Non-pigmented ciliary epithelial cell (primary cell): ENCODE measurements at places on chromosomes 11 and 22.

- no peak for DNase-seq
Observed at GRCh38 chr11:124470561-124471227, 25.2 kb upstream of the OR8B8 start.

GRCh38 chr22:46996595-46997310, 234.3 kb downstream of the TBC1D22A start:
- DNase-seq: no peak

DNA sequence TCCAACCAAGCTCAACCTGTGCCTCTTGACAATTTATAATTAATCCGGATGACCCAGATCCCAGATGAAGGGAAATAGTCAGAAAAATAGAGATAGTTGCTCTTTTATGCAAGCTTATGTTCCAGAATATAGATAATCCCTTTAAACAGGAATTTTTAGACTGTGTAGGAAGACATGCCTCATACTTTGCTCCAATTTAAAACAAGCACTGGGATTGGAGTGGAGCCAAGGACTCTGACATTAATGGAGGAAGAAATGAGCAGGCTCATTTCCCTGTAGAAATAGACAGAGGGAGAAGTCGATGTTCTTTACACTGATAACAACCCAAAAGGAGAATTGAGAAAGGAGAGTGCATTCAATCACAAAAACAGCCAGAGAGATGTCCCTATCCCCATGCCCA, 70.1 kb upstream of the LRRC55 start:
- no peak for DNase-seq

DNA sequence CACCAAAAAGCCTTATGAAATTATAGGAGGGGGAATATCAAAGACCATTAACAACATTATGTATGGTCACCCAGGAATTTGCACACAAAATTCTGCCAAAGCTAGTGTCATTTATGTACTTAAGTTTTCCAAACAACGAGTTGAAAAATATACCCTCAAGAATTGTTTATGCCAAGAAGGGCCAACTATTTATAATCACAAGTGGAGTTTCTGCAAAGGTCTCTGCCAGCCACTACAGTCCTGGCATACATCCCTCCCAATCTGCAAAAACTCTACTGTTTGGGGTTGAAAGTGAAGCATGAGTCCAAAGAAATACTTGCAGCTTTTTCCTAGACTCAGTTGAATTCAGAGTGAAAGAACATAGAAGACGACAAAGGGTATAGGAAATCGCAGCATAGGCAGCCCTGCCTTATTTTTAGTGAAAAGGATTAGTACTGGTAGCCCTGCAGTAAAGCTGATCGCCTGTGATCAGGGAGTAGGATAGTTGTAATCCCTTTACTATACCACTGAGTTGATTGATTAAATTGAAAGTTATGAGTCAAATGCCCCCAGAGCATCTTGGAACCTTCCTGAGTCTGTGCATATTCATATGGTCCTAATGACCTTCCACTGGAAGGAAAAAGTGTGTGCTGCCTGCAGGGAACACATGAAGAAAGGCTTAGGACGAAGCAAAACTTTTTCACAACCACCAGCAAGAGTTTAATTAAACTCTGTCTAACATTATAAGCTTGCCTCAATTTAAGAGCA, 144.0 kb downstream of the SPON1 start:
- no peak for DNase-seq

DNA sequence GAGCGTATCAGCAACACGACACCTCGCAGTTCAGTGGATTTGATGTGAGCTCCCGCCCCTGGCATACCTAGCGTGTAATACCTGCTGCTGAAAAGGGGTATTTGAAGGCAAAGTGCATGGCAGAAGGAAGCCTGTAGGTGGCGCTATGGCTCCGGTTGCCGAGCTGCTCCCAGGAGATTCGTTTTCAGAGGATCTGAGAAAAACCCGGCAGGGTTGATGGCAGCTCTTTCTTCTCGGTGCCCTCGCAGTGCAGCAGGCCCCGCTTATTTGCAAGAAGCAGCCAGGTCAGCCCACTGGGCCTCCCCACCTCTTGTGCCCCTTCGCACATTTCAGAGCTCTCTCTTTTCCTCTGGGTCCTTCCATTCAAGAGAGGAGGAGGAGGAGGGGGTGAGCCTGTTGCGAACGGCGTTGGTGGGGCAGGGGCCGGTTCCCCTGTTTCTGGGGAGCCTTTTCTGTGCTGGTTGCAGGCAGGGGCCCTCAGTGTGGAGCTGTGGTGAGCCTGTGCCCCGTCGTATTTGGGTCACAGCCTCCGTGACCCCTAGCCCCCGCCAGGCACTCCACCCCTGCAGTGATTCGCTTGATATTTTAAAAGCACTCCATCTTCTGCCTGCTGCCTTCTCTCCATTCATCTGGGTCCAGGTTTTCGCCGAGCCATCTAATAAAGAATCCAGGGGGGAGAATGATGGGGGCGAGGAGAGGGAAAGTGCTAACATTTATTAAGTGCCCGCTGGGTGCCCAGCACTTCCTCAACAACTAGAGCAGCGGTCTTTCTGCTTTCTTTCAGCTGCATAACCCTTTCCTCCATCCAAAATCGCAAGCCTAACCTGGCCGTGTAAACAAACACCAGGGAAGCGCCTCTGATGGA, 85.3 kb upstream of the SYT13 start:
- no peak for DNase-seq

DNA sequence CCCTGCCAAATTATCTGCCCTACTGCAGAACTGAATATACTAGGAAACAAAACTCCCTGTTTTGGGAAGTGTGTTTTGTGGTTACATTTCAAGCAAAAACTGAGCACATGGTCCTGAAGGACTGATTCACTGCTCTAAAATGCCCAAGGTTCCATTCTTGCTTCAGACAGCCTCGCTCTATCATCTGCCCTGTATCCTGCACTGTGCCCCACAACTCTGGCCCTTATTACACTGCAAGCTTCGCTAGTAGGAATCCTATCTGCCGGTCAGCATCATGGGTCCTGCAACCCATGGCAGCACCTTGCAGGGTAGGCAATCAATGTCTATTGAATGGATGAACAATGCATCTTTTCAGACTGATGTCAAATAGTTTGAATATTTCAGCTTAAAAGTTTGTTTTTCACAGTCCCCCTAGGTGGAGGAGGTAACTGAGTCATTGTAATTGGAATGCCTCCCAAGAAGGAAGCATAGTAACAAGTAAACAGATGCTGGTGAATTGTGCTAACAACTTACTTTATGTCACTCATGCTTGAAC, 21.3 kb downstream of the LAYN start:
- DNase-seq: peak; percentile 44

DNA sequence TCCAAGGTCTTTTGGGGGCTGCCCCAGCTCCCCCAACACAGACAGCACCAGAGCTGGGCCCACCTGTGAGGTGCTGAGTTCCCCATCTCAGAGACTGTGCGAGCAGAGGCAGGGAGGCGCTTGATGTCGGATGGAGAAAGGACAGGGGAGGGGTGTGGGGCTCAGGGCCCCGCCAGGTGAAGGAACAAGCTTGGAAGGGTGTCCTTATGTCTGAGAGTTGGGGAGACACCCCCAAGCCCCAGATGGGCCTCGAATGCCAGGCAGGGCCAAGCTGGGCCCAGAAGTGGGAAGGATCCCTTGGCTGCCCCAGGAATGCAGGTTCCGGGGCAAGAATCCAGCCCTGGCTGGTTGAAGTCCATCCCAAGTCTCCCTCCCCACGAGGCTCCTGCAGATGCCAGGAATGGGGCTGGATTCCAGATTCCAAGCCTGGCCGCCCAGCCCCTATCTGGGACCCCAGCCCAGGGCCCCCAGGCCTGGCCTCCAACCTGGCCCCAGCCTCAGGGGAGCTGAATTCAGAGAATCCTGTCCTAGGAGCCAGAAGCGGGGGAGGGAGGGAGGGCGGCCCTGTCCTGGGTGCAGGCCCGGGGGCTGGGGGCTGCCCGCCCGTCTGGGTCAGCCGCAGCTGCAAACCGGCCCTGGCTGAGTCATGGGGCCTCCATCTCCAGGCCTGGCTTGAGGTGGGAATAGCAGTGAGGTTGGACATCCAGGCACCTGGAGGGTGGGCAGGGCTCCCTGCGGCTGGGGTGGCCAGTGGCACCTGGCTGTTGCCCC, 50.9 kb downstream of the CDKN1C start:
- no peak for DNase-seq

DNA sequence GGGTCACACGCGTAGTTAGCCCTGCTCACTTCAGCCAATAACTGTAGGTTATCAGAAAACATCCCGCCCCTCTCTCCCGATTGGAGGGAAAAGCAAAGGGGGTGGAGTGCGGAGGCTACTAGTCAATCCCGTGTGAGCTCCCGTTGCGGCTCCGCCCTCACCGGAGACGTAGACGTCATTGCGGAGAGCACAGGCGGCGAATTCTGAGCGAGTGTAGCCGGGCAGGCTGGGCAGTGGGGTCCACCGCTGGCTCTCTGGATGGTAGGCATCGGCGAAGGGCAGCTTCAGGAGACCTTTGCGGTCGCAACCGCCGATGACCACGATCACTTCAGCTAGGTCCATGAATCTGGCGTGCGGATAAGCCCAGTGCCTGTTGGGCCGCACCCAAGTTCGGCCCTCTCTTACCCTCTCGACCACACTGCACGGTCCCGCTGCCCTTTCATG, 4.7 kb downstream of the KLHL35 start:
- peak; percentile 70 for DNase-seq

- no peak for DNase-seq
Observed at GRCh38 chr11:121091492-121092152, 9.4 kb upstream of the TECTA start.

DNA sequence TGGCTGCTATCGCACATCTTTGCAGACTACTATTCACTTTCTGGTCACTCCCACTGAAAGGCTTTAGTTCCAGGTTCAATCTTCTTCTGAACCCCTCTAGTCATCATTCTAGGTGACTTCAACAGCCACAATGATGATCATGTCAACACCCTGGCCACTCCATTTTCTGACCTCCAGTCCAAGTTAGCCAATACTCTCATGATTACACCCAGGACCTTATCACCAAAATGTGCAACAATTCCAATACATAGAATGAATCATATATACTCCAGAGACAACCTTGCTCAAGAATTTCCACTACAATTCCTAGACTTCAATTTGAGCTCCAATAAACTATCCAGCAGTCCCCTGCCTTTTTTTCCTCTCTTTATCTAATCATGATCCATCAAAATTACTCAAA, 70.7 kb downstream of the PAK1 start:
- no peak for DNase-seq

DNA sequence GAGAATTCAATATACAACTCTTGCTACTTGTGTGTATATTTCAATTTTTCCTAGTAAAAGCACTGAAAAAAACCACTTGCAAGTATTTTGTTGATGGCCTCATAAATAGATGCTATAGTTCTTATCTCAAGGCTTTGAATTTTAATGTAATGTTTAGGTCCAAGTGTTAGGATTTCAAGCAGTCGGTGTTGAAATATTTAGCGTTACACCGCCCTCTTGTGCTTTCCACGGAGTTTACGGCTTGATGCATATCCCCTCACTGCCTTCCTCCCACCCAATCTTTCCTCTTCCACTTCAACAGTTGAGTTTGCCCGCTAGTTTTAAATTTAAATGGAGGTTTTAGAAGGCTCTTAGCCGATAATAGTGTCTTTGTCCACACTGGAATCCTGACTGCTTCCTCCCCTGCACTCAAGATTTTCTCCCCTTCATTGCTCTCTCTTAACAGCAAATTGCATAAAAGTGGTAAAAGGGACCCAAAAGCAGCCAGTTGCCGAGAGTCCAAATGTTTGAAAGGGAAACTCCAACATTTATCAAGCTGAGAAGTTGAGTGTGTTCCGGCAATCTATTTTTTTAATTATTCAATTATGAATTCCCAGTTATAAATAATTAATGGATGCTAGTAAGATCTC, 25.9 kb upstream of the HTATIP2 start:
- no peak for DNase-seq

DNA sequence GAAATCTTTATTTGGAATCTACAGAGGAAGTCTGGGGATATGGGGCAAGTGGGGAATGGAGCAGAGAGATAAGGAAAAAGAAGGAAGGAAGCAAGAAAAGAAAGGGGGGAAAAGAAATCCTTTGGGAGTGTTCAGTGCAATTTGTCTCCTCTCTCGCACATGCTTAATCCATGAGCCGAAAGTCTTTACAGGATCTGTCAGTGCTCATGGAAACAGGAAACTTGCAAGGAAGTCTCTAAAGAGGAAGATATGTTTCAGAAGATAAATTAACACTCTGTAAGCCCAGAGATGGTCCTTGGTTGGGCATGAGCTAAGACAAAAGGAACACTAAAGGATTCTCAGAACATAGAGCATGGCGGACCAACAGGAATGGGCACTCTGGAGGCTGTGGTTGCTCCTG, 47.9 kb upstream of the FLI1 start:
- no peak for DNase-seq

DNA sequence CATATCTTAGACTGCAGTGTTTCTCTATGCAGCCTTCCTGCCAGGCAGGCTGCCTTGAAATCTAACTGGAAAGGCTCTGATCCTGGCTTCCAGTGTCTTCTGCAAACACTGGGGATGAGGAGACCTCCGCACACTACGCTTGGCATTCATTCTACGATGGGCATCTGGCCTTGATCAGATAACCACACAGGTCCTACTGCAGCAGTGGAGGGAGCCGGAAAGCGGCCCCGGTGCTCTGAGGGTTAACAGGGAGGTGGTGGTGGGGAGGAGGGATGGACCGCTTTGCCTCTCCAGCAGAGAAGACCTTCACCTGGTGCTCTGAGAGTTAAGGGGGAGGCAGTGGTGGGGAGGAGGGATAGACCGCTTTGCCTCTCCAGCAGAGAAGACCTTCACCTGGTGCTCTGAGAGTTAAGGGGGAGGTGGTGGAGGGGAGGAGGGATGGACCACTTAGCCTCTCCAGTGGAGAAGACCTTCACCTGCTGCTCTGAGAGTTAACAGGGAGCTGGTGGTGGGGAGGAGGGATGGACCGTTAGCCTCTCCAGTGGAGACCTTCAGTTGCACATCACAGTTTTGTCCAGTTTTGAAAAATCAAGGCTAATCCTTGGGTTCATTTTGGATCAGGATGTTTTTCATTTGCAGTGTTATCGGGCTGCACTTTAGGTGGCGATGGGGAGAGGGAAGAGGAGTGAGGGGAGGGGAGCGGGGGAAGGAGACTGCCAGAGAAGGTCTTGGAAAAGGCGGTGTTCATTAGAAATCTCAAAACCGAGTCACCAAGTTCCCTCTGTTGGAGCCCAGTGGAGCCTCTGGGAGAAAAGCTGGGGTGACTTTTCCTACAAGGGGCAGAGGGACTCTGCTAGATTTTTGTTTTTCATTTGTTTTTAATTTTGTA, 5.6 kb downstream of the GAL start:
- DNase-seq: no peak

GRCh38 chr11:39683951-39684554, 1775.4 kb downstream of the LRRC4C start:
- DNase-seq: no peak

- no peak for DNase-seq
Observed at GRCh38 chr11:63146581-63146980, 2.6 kb upstream of the SLC22A24 start.

GRCh38 chr22:33124471-33124870, 66.3 kb upstream of the SYN3 start:
- DNase-seq: no peak
